ENCODE measurements at places on chromosomes 3 and 15. TPM values are rescaled to one million over a fixed set of nuclear protein-coding genes. Genes with fewer than 3 reads are reported as not detected.

Gene DAZL
- 0.12 TPM for polyA plus RNA-seq

Gene STRIT1
- not detected for polyA plus RNA-seq

Gene TRIM42
- not detected for polyA plus RNA-seq

Gene RTP1
- polyA plus RNA-seq: not detected

Gene GASK1A
- 0.92 TPM for polyA plus RNA-seq

Gene SLC38A3
- not detected for polyA plus RNA-seq

Gene PODXL2
- polyA plus RNA-seq: 2.5 TPM

Gene BOC
- 10.6 TPM for polyA plus RNA-seq

Gene CHP1
- 152 TPM for polyA plus RNA-seq

Gene ZBTB11
- polyA plus RNA-seq: 7.1 TPM

Gene CLDN16
- polyA plus RNA-seq: not detected

Gene GPR149
- polyA plus RNA-seq: not detected

Gene ZNF620
- polyA plus RNA-seq: 1.8 TPM

Gene FHIT
- polyA plus RNA-seq: 4.9 TPM

Gene CHCHD4
- polyA plus RNA-seq: 15.3 TPM

Gene EFCC1
- 0.46 TPM for polyA plus RNA-seq

Gene POLR2H
- polyA plus RNA-seq: 146 TPM

Gene NEK10
- not detected for polyA plus RNA-seq

Gene AQR
- 4.8 TPM for polyA plus RNA-seq

Gene SMCO1
- not detected for polyA plus RNA-seq

Gene RGMA
- polyA plus RNA-seq: 1.4 TPM

Gene TNFAIP8L3
- 9.2 TPM for polyA plus RNA-seq

Gene KBTBD8
- polyA plus RNA-seq: 0.60 TPM

Gene FBXL22
- polyA plus RNA-seq: 2.6 TPM

Gene CIDEC
- 30.6 TPM for polyA plus RNA-seq

Gene GOLGA8N
- 1.8 TPM for polyA plus RNA-seq

Gene GOLGA8J
- polyA plus RNA-seq: not detected

Gene VEPH1
- polyA plus RNA-seq: 0.96 TPM

Gene PHC3
- polyA plus RNA-seq: 3.0 TPM

Gene ST8SIA2
- polyA plus RNA-seq: under 0.01 TPM

Gene TMC3
- polyA plus RNA-seq: not detected

Gene TMEM212
- polyA plus RNA-seq: not detected

Gene IL12A
- not detected for polyA plus RNA-seq

Gene CD96
- polyA plus RNA-seq: 1.8 TPM

Gene SIDT1
- polyA plus RNA-seq: 16.7 TPM

Gene OR5K4
- not detected for polyA plus RNA-seq

Gene GOLGA6D
- polyA plus RNA-seq: not detected

Gene ZIC1
- polyA plus RNA-seq: not detected

Gene DIS3L
- 5.3 TPM for polyA plus RNA-seq

Gene GDPGP1
- polyA plus RNA-seq: 9.0 TPM
